ENCODE measurements at places on chromosomes 13 and 19. TPM values are rescaled to one million over a fixed set of nuclear protein-coding genes. Genes with fewer than 3 reads are reported as not detected.

DNA sequence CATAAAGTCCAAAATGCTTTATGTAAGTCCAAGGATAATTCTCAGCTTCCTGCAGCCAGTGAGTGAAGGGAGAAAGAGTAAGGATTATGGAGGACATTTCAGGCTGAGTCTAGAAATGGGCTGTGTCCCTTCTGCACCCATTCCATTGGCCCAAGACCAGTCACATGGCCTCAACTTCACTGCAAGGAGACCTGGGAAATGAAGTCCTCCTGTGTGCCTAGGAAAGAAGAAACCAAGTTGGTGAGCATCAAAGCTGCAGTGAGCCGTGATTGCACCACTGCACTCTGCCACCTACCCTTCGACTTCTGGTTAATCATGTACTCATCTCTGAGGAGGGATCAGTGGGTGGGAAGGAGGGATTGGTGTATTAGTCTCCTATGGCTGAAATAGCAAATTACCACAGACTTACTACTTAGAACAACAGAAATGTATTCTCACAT, 3.6 kb upstream of the CD37 start:
- peak; percentile 57 for DNase-seq

GRCh38 chr19:43662487-43662886, 7.5 kb downstream of the PLAUR start:
- no peak for DNase-seq

DNA sequence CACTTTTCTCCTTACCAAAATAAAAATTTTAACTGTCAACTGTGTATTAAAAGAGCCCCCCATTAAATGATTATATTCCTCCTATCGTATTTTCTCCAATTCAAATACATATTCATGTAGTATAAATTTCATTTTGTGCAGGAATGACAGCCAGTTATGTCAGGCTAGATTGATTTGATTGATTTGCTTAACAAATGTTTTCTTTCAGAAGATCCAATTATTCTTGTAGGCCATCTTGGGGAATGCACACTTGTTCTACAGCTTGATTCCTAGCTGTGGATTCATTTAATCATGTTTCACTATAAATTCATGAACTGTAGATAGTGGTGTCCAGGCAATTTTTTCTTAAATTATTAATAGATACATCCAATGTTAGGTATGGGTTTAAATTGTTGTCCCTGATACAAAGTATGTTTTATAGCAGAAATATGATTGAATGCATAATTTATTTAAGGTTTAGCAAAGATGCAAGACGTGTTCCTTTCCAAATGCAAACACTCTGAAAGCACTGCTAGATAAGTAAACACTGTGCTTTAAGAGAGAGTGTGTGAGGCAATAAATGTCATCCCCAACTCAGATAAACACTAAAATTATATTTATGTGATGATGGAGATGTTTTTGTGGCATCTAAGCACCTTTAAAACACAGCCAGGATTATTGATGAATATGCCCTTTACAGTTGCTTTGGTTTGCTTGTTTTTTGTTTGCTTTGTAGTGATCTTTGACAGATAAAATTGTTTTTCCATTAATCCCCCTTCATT, 531.1 kb downstream of the DCT start:
- no peak for DNase-seq

TRPC4 gene
- 5.3 TPM for total RNA-seq

- peak; percentile 79 for DNase-seq
These were observed 402.7 kb downstream of the IRS2 start for GRCh38 chr13:109383683-109384082.

KIR2DL1 gene
- not detected for total RNA-seq

DNA sequence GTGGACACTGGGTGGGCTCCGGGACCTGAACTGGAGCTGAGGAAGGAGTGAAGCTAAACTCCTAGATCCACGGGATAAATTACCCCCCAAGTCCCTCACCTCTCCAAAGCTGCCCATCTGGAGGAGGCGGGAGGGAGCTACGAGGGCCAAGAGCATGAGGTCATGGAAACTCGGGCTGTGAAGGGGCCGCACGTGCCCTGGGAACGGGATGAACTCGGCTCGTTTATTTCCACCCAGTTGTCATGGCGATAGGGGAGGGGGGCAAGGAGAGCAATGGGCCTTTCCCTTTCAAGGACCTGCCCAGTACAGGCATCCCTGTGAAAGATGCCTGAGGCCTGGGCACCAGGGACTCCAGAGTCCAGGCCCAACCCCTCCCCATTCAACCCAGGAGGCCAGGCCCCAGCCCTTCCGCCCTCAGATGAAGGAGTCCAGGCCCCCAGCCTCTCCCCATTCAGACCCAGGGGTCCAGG, 3.8 kb downstream of the PPP1R12C start:
- peak; percentile 92 for DNase-seq

DNA sequence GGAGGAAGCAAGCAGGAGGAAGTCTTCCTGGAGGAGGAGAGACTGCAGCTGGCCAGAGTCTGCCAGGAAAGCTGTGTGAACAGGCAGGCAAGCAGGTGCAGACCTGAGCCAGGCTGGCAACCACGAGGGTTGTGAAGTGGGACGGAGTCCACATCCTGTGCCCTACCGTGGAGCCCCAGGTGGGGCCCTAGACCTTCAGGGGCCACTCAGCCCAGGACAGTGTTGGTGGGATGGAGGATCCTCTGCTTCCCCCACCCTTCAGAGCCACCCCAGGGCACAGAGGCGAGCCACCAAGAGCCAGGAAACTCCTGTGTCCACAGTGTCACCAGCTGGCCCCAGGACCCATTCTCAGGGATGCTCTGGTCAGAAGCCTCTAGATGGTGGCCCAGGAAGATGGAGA, 8.4 kb upstream of the VSTM2B start:
- no peak for DNase-seq

GRCh38 chr13:103283451-103283820, 217.2 kb upstream of the SLC10A2 start:
- no peak for DNase-seq
